ENCODE measurements at places on chromosomes 13 and 19. TPM values are rescaled to one million over a fixed set of nuclear protein-coding genes. Genes with fewer than 3 reads are reported as not detected.

GRCh38 chr13:43041369-43041921 is 18.1 kb downstream of the DNAJC15 start:
- DNase-seq, result no peak

The SLC46A3 gene
- total RNA-seq, result 9.1 TPM

DNA sequence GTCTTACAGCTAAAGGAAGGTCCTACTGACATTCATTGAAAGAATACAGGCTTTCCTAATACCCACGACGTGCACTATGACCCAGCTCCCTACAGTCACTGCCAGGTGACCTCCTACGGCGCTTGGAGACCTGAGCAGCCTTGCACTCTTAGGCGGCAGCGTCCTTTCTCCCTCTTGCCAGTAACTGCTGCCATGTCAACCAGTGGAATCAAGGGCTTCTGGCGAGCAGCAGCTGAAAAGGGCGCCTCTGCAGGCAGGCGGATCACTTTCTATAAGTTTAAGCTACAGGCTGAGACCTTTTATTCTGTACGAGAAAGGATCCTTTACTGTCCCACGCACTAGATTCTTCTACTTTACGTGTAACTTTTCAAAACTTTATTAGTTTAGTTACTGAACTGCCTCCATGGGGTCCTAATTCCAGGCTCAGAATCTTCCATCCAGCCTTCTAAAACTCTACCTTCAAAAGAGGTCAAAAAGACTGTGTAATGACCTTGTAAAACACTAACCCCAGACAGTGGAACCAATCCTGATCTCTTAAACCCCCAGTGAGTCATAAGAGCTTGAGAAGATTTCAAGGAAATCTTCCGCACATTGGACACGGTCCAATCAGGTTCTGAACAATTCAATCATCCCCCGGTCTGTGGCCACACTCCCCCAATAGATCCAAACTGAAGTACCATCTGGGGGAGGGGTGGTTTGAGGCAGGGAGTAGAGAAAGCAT is 1.9 kb downstream of the KCTD12 start:
- DNase-seq, result no peak

DNA sequence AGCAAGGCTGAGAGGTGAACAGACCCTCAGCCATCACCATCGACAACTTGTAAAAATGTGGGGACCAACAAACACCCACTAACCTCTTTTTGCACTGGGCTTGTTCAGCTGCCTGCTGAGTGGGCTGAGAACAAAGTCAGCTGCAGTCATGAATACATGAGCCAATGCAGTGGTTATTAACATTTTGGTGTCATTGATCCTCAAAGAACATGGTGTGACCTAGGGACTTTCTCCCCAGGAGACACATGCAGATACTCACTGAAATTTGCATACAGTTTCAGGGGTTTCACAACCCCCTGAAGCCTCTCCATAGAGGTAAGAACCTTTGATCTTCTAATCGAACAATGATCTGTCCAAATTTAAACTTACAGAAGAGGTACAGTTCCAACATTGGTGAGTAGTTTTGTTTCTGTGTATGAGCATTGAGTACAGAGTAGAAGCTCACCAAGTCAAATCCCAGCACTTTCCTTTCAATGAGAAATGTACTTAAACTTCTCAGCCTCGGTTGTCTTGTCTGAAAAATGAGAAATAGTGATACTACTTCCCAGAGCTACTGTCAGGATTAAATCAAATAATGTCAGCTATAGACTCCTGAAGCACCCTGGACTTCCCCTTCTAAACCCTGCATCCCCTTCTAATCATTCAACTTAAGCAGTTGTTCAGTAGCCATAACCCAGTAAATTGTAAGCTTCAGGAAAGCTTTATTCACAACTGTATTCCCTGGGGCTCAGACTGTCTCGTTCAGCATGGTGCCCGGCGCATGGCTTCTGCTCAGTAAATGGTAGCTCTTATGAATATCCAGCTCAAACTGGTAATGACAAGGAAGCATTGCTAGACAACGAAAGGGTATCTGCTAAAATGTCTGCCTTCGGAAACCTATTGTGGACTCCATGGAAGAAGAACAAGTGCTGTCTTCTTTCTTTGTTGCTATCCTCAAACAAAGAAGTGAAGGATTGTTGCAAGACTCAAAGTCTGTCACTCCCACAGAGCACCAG is 148.7 kb downstream of the FOXO1 start:
- DNase-seq, result no peak

The MEF2B gene
- not detected for total RNA-seq

The LENG9 gene
- total RNA-seq, result 1.5 TPM

GRCh38 chr19:35006342-35006998 is 6.3 kb downstream of the GRAMD1A start:
- no peak for DNase-seq

The MARK4 gene
- total RNA-seq, result 21.6 TPM

DNA sequence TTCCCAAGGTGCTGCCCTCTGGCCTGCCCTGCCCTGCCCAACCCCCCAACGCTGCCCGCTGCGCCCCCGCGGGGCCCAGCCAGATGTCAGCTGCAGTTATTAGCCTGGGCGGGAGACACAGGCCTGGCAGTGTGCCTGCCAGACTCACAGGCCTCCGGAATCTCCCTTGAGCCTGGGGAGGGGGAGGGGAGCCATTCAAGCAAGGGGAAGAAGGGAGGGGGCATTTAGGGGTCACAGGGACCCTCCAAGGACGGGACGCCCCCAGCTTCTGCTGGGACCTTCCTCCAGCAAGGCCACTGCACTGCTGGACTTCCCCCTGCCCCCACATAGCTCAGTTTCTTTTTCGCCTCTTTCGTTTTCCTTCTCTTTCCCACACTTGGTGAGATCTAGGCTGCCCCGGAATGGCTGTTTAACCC is 2.6 kb upstream of the JUNB start:
- DNase-seq, result peak; percentile 81

- no peak for DNase-seq
Observed at GRCh38 chr19:15394426-15394825, 14.8 kb upstream of the AKAP8 start.

The RCBTB2 gene
- 1.7 TPM for total RNA-seq

DNA sequence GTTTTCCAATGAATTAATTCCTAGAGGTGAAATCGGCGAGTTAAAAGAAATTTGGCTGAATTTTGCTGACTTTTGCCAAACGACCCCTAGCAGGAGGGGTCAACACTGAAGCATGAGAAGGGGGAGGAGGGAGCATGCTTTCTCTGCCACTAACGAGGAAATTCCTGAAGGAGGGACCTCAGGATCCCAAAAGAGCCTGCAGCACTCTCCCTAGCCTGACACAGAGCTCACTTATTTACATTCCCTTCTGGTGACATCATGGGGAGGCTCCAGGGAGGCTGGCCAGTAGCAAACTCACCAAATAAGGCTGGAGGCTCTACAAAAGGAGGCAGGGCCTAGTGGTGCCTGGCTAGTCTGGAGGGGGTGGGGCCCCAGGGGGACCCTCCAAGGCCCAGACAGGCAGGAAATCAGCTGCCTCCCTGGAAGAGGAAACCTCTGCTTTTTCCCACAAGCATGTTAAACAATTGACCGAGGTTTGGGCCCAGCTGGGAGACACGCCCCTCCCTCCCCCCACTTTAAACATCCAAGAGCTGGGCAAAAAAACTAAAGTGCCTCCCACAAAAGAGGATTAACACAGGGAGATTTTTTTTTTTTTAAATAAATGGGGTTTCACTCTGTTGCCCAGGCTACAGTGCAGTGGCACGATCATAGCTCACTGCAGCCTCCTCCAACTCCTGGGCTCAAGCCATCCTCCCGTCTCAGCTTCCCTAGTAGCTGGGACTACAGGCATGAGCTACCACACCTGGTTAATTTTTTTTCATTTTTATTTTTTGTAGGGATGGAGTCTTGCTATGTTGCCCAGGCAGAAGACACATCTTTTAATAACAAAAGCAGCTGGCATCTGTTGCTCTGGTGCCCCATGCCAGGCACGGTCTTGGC is 2.1 kb downstream of the DAPK3 start:
- peak; percentile 93 for DNase-seq

DNA sequence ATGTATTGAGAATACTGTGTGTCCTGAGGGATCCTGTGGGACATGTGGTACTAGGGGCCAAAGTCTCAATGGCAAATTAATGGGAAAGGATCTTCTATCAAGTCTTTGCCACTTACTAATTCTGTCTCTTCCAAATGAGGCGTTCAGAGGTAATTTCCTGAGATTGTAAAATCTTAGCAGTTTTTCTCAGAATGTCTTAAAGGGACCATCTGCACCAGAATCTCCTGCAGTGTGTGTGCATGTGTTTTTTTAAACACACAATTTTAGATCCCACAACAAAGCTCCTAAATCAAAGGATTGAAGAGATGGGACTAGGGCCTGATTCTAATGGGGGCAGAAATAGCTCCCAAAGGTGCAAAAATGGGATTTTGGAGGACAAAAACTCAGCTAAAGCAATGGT is 78.2 kb downstream of the MYO16 start:
- no peak for DNase-seq

DNA sequence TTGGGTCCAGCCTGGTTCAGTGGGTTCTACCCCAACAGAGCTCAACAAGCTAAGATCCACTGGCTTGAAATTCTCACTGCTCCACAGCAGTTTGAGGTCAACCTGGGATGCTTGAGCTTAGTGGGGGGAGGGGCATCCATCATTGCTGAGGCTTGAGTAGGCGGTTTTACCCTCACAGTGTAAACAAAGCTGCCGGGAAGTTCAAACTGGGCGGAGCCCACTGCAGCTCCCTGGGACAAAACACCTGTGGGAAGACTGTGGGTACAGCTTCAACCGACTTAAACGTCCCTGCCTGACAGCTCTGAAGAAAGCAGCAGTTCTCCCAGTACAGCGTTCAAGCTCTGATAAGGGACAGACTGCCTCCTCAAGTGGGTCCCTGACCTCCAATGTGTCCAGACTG is 1161.9 kb downstream of the UQCRFS1 start:
- no peak for DNase-seq

The RPL28 gene
- 154 TPM for total RNA-seq

DNA sequence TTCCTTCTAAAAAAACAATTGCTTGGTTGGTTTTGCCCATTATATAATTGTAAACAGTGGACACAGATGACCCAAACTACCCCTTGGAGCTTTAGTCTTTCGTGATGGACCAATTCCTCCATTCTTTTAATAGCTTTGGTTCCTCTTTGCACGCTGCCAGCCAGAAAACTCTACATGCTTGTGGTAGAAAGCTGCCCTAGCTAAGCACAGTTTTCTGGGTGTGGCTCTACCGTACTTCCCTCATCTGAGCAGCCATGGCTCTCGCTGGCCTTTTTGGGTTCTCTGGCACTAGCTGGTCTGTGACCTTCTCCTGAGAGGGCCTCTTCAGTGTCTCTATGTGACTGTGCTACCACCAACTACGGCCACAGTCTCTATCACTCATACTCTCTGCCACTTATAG is 29.9 kb upstream of the CEBPA start:
- no peak for DNase-seq

DNA sequence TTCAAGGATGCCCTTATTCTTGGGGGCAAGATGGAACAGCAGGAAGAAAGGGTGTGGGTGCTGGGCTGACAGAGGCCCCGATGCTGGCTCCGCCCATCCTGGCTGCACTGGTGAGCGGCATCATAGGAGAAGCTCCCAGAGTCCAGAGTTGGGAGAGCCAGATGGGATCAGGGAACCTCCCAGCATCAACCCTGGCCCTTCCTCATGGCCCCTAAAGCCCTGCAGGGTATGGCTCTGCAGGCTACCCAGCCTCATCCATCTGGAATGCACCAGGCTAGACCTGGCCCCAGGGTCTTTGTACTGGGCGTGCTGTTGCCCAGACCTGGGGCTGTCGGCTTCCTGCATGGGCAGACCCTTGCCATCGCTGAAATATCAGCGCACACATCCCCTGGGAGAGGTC is 7.9 kb upstream of the ELL start:
- DNase-seq, result no peak

The FCAR gene
- total RNA-seq, result not detected

DNA sequence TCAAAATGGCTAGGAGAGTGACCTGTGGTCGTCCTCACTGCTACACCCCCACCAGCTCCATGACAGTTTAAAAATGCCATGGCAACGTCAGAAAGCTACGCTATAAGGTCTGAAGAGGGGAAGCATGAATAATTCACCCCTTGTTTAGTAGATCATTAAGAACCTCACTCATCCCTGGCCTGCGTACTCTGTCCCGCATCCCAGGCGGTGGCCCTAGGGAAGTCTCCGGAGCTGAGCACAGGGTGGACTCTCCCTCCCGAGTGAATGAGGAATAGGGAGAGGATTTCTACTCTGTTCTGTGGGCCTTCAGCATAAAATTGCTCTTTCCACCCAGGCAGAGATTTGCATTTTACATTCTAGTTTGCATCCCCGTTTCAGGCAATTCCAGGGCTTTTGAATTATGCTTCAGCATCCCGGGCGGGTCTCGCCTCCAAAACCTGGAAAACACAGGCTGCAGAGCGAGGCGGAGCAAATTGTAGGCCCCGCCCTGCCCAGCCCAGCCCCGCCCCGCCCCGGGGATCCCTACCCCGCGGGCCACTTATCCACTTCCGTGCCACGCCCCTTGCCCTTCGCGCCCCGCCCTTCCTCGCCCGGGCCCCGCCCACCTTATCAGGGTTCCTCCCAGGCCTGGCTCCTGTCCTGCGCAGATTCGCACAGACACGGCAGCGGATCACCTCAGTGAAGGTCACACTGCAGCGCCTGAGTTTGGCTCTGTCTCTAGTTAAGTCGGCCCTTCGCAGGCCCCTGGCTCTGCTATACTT is 7.5 kb upstream of the ZNF525 start:
- DNase-seq, result no peak

The IZUMO4 gene
- not detected for total RNA-seq

- no peak for DNase-seq
Observed at GRCh38 chr13:32045982-32046785, 14.6 kb downstream of the FRY start.

The PPP1R12C gene
- total RNA-seq, result 22.6 TPM

The GAPDHS gene
- total RNA-seq, result not detected

GRCh38 chr19:7748756-7749155 is 1.4 kb upstream of the CD209 start:
- no peak for DNase-seq

DNA sequence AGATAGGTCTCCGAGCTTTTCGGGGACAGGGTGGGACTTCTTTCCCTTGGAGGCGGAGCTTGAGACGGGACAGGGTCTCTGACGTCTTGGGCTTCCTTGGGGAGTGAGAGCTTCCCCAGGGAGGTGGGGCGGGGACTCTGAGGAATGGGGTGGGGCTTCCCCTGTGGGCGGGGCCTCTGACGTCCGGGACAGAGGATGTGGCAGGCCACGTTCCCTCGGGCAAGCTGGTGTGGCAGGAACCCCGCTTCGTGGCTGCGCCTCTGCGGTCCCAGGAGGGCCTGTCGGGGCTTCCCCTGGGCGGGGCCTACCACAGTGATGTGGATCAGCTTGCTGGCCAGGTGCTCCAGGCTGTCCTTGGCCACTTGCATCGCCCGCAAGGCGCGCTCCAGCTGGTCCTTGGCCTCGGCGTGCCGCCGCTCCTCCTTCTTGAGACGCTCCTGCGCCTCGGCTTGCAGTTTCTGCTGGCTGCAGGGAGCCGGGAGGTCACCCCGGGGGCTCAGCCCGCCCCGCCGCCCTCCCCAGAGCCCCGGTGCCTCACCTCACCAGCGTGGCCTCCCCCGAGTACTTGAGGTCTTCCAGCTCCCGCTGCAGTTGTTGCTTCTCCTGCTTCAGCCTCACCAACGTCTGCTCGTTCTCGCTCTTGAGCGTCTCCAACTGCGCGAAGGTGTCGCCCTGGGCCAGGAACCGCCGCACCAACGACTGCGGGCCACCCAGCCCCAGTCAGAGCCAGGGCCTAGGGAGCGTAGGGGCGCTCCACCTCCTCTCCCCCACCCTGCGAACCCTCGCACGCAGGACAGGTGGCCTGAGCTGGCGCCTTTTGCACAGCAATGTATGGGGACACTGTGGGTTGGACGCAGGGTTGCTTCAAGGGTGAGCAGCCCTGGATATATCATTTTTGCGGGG is 3.3 kb upstream of the RGL3 start:
- peak; percentile 53 for DNase-seq

- DNase-seq, result peak; percentile 34
Observed at GRCh38 chr19:36113894-36114720, 568 bp downstream of the POLR2I start.

- DNase-seq, result no peak
Observed at GRCh38 chr19:3723883-3724282, 15.7 kb downstream of the TJP3 start.

Measured in gastrocnemius medialis (tissue), 4 donors.